ENCODE measurements at places on chromosomes 3 and 15.

GRCh38 chr3:81743096-81744025 lies 18.1 kb downstream of the GBE1 start:
- DNase-seq, result no peak

DNA sequence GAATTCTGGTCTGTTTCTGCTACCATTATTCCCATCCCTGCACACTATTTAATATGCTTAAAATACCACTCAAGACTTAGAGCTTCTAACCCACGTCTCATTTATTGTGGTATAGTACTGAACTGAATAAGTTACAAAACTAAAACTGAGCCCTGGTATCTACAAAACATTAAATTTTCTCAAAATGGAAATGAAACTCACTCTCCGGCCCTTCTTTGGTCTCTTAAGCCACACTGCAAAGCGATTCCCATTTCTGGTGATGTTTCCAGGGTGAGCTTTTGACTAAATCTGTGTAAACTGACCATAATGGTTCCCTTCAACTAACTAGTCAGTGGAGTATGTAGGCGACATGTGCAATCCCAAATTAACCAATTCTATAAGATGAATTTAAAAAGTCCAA lies 18.6 kb downstream of the KPNA4 start:
- DNase-seq, result no peak

- DNase-seq, result no peak
Observed at GRCh38 chr3:175416600-175416999, 557.5 kb downstream of the NAALADL2 start.

DNA sequence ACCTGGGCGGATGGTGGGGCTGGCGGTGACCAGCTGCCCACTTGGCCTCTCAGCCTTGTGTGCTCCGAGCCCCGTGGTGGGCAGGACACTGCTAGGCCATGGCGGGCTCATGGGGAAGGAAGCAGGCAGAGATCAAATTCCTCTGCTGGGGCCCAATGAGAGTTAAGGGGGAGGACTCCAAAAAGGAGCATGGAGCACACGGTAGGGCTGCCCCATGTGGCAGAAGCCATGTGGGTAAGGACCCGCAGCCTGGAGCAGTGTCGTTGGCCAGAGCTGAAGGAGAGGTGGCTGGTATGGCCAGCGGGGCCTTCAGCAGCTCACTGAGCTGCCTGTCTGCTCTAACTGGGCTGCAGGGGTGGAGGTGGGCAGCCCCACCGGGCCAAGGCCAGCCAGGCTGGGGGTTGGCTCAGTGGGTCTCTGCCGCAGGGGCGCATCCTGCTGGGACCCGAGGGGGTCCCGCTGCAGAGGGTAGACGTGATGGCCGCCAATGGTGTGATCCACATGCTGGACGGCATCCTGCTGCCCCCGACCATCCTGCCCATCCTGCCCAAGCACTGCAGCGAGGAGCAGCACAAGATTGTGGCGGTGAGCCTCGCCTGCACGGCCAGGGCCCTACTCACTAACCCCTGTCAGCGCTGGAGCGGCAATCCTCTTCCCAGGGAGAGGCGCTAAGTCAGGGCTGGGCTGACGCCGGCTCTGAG lies 11.3 kb downstream of the STAB1 start:
- DNase-seq, result no peak

DNA sequence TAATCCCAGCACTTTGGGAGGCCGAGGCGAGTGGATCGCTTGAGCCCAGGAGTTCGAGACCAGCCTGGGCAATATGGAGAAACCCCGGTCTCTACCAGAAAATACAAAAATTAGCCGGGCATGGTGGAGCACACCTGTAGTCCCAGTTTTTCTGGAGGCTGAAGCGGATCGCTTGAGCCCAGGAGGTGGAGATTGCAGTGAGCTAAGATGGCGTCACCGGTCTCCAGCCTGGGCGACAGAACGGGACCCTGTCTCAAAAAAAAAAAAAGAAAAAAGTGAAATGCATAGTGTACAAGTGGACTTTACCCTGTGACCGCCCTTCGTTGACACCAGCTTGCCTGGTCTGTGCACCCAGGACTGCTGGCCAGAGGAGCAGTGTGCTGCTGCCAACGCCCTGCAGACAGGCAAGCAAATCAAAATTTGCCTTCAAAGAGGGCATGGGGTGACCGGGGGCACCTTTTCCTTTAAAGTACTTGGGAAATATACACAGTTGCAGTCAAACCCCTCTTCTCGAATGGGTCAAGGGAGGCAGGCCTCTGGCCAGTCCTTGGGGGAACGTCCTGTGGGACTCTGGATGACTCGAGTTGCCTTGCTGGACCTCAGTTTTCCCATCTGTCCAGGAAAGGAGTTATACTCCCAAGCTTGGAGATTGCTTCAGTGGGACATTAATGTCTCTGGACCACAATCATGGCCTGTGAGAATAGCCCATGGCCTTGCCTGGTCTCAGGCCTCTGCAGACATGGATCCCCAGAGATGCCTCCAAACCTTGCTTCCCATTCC lies 1.0 kb downstream of the XYLB start:
- DNase-seq, result no peak

DNA sequence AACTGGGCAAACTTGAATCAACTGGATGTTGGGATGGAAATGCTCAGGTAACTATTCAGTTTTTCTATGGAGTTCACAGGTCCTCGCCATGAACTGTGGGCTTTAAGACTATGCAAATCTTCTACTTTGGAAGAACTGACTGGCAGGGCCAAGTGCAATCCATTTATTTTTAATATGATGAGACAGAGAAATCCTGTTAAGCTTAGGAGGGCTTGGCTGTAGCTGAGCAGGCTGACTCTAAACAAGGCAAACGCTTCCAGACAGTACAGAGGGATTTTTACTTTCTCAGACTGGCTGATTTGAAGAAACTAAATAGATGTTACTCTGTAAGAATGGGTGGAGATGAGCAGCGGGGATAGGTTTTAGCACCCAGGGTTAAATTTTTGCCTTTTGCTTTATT lies 194.2 kb upstream of the ICE2 start:
- DNase-seq, result no peak

- DNase-seq, result no peak
Observed at GRCh38 chr3:42713747-42714146, 11.1 kb upstream of the HHATL start.

GRCh38 chr3:108491456-108491855 lies 18.9 kb downstream of the MYH15 start:
- no peak for DNase-seq

- DNase-seq, result no peak
Observed at GRCh38 chr15:38873158-38873557, 308.5 kb upstream of the RASGRP1 start.

DNA sequence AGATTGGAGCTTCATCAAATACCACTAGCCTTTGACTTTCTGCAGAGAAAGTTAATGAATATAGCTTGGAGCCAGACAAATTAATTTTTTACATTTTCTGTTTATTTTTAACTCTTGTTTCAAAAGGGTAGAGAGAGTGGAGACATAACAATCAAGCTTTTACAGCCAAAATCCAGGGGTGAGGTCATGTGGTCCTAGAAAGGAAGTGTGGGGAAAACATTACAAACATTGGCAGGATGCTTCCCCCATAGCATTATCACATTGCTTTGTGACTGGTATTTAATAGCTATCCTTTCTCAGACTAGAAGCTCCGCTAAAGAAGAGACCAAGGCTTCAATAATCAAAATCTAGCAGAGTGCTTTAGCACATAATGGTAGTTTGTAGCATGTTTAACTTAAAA lies 46.4 kb upstream of the PHLDB2 start:
- no peak for DNase-seq

DNA sequence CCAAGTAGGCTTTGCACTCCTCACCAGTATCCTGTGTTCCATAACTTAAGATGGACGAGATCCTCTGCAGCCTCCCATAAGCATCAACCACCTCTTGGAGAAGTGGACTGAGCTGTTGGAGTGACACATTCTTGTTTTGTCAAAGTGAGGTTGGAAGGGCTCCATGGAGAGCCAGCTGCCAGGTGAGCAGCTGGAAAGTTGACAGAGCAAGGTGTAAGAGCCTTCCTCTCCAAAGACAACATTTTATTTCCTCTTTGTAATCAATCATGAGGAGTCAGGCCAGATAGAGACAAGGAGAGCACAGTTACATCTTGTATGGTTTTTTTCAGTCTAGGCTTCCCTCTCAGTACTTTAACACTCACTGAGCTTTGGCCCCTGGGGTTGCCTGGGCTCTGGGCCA lies 5.1 kb downstream of the ABI3BP start:
- no peak for DNase-seq

GRCh38 chr15:96359616-96360521 lies 29.4 kb downstream of the NR2F2 start:
- no peak for DNase-seq

GRCh38 chr15:77409259-77410156 lies 10.4 kb downstream of the PEAK1 start:
- peak; percentile 43 for DNase-seq

GRCh38 chr15:83472151-83472550 lies 25.0 kb downstream of the SH3GL3 start:
- no peak for DNase-seq

DNA sequence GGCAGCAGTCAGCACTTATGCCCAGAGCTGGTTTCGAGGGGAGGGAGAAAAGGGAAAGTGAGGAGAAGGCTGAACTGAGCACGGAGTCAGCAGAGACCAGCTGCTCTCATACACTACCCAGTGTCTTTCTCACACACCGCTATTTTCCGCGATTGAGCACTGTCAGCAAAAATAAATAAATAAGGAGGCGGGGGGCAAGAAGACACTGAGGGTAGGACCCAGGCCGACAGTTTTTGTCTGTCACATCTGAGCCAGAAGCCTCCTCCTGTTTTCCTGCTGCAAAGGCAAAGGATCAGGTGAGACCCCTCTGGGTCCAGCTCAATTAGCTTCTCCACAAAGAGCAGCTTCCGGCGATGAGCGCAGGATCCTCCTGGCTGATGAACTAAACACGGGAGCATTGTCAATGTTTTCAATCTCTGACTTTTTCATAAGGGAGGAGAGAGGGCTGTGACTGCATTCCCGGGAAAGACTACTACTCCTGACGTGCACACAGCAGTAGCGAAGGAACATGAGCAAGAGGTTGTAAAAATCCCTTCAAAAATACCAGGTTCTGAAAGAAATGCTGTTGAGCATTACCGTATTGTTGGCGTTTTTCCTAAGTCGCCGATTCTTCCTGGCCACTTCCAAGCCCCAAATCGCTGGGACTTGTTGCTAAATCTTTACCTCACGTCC lies 1.3 kb downstream of the FRMD5 start:
- DNase-seq, result no peak

- no peak for DNase-seq
Observed at GRCh38 chr3:13300546-13301285, 119.4 kb downstream of the NUP210 start.

GRCh38 chr3:8103954-8104353 lies 397.7 kb upstream of the LMCD1 start:
- no peak for DNase-seq

DNA sequence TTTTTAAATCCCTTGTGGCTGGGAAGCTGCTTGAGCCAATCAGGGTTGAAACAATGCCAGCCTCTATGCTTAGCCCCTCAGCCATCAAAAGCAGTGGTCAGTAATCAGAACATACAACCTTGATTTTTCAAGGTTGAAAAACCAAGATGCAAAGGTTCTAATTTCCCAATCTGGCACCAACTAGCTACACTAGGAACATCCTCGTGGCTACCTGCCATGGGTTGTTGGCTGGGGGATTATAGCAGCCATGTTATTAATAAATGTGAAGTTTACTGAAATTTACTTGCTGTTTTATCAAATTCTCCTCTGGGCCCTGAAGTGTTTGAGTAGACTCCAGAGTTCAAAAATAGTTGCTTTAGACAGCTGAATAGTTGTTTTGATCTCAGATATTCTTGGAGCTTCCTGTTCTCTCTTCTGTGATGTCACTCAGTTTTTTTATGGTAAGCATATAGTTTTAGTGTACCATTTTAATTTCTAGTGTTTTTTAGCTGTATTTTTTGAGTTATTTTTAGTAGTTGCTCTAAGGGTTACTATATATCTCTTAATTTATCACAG lies 31.9 kb downstream of the PCCB start:
- DNase-seq, result no peak

DNA sequence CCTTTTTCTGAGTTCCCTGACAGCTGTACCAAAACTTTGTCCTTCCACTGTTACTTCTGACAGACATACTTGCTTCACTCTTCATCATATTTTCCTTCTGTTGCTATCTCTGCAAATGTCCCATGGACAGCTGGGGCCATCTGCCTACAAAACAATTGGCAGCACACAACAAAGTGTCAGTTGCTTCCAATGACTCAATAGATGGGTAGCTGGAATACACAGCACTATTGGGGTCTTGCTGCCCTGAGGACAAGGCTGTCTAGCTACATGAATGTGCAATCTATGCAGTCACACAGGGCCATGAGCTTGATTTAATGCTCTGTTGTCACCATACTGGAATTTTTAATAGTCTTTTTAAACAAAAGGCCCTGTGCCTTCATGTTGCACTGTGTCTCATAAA lies 192.8 kb downstream of the DTWD1 start:
- no peak for DNase-seq

DNA sequence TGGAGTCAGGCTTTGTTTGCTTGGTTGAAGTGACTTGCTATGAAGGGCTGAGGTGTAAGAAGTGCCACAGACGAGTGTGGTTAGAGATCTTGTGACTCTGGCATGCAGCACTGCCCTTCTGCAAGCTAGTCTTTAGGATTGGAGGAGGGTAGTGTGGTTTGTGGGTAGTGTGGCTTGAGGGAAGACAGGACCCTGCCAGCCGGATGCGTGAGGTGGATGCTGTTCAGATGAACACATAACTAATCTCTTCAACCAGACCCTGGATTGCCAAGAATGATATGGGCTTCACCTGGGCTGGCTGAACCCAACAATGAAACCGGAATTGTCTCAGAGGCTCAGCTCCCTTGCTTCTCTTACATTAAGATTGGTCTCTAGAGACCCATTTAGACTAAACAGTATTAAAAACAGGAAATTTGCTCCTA lies 32.7 kb downstream of the STARD9 start:
- DNase-seq, result peak; percentile 56

- DNase-seq, result no peak
Observed at GRCh38 chr15:98738689-98739401, 90.5 kb downstream of the IGF1R start.

DNA sequence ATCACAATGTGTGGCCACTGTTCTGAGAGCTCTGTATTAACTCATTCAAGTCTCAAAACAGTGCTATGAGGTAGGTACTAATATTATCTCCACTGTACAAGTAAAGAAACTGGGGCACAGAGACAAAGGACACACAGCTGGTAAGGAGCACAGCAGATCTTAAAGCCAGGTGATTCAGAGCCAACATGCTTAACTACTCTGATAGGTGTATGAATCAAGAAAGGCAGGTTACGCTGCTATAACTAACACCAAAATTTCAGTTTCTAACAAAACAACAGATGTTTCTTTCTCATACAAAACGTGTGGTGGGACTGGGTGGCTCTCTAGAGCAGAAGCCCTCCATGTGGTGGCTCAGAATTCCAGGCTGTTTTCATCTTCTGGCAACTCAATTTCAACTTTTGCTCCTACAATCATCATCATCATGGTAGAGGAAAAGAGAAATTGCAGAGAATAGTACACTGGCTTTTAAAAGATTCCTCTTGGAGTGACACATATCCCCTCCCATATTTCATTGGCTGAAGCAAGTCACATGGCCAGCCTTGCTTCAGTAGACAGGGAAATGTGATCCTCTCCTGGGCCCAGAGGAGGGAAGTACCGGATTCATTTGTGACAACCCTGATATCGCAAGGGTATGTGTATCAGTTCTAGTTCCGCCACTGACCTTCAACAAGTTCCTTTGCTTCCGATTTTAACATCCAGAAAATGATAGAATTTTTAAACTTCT lies 126.2 kb upstream of the PTX3 start:
- no peak for DNase-seq

Measured in CD4-positive, alpha-beta T cell treated with Interleukin-17A for 1 hour (primary cell).